ENCODE measurements at places on chromosomes 12 and 14. TPM values are rescaled to one million over a fixed set of nuclear protein-coding genes. Genes with fewer than 3 reads are reported as not detected.

GRCh38 chr14:97253756-97254155, 456.6 kb downstream of the VRK1 start:
- no peaks in the 10 kb centered on the region for H3K36me3 ChIP-seq
- H3K27me3 ChIP-seq: no peaks in the 10 kb centered on the region
- no peaks in the 10 kb centered on the region for H3K4me1 ChIP-seq

Gene PPP1R12A
- 37.8 TPM for total RNA-seq

- no peaks in the 10 kb centered on the region for H3K27me3 ChIP-seq
- DNase-seq: no peak
- H3K4me3 ChIP-seq: peak overlapping the region; percentile 29
Observed at GRCh38 chr14:90696720-90697119, 119.5 kb downstream of the TTC7B start.

DNA sequence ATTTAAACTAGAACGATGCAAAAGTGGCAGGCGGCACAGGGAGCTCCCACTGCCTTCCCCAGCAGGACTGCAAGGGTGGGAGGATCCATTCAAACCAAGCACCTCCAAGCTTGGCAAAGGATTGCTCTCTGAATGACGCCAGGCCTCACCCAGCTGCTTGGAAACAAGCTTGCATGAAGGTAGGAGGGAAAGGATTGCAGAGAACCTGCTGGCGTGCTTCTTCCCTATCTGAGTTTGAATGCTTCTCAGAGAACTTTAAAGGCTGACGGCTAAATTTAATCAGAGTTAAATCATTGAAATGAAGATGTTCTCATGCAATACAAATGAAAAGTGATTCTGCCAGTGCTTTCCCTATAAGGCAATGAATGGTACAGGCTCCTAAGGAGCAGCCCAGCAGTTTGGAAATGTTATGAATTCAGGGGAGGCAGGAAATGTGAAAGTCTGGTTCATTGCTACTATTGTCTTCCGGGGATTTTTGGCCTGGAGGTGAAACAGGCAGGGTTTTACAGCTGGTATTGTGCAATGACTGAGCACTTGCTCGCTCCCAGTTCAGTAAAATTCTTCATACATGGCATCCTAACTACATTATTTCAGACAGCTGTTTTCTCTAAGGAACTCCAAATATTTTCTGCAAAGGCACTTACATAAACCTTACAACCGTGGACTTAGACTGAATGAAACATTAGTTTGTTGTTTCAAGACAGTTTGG, 31.9 kb upstream of the DUSP6 start:
- H3K27me3 ChIP-seq: no peaks in the 10 kb centered on the region
- H3K4me1 ChIP-seq: peaks cover 9% of the 10 kb centered on the region
- H3K36me3 ChIP-seq: no peaks in the 10 kb centered on the region
- peak overlapping the region; percentile 30 for H3K27ac ChIP-seq

- no peak overlapping the region for H3K4me3 ChIP-seq
- H3K36me3 ChIP-seq: no peaks in the 10 kb centered on the region
- H3K4me1 ChIP-seq: no peaks in the 10 kb centered on the region
- no peaks in the 10 kb centered on the region for H3K27me3 ChIP-seq
- H3K27ac ChIP-seq: no peak overlapping the region
Observed at GRCh38 chr14:92969871-92970270, 46.9 kb downstream of the CHGA start.

Gene FAM186B
- 0.44 TPM for total RNA-seq

Gene LIN7A
- 1.2 TPM for total RNA-seq

- DNase-seq: peak; percentile 62
- H3K27ac ChIP-seq: peak overlapping the region; percentile 98
- no peaks in the 10 kb centered on the region for H3K36me3 ChIP-seq
- peaks cover 40% of the 10 kb centered on the region for H3K4me1 ChIP-seq
- peak overlapping the region; percentile 97 for H3K4me3 ChIP-seq
Observed at GRCh38 chr14:21268617-21269251, 508 bp downstream of the HNRNPC start.

GRCh38 chr12:22880331-22880730, 255.4 kb downstream of the ETNK1 start:
- no peaks in the 10 kb centered on the region for H3K36me3 ChIP-seq
- no peaks in the 10 kb centered on the region for H3K27me3 ChIP-seq
- no peak for DNase-seq
- H3K27ac ChIP-seq: no peak overlapping the region
- no peaks in the 10 kb centered on the region for H3K4me1 ChIP-seq
- no peak overlapping the region for H3K4me3 ChIP-seq

DNA sequence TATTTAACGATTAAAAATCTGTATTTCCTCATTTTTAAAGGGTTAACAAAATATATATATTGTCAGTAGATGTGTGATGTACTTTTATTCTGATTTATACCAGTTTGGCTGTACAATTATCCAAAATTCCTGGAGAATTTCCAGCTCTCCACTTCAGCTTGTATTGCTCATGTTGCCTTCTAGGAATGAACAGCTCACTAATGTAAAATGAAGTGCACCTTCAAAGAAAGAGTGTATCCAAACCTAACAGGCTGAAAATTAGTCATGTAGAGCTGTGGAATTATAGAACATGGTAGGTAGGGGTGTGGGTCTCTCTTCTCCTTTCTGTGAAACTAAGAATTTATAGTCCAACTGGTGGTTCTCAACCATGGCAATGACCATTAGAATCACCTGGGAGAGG, 362.0 kb downstream of the ETNK1 start:
- no peak overlapping the region for H3K4me3 ChIP-seq
- H3K36me3 ChIP-seq: no peaks in the 10 kb centered on the region
- no peaks in the 10 kb centered on the region for H3K4me1 ChIP-seq
- DNase-seq: no peak

Gene TMEM179
- not detected for total RNA-seq

Gene FGFR1OP2
- total RNA-seq: 31.3 TPM

DNA sequence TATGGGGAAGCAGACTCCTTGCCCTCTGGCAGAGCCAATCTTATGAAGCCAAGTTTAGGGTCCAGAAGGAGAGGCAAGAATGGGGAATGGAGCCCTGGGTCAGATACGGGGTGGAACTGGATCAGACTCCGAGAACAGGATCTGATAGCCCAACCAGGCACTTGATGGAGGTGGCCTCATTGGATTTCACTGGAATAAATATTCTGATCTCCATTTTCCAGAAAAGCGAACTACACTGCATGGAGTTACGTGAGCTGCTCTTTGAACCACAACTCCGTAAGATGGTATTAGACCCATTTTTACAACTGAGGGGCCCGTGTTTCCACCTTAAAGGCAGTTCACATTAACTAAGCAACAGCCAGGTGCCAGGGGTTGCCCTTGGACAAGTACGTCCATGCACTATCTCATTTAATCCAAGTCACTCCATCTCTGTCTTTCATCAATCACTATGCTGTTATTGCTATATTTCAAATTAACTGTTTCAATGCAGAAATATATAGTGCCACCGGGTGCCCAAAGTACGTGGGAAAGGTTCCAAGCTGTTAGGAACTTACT, 155.2 kb downstream of the BCL11B start:
- H3K27ac ChIP-seq: no peak overlapping the region
- no peak for DNase-seq
- peaks cover 5% of the 10 kb centered on the region for H3K27me3 ChIP-seq
- H3K4me3 ChIP-seq: no peak overlapping the region
- no peaks in the 10 kb centered on the region for H3K4me1 ChIP-seq

- peak; percentile 56 for DNase-seq
- no peak overlapping the region for H3K4me3 ChIP-seq
- peak overlapping the region; percentile 28 for H3K27ac ChIP-seq
- peaks cover 5% of the 10 kb centered on the region for H3K36me3 ChIP-seq
Observed at GRCh38 chr12:57340104-57340503, 89.1 kb upstream of the STAC3 start.

- H3K4me1 ChIP-seq: no peaks in the 10 kb centered on the region
- no peaks in the 10 kb centered on the region for H3K27me3 ChIP-seq
- no peaks in the 10 kb centered on the region for H3K36me3 ChIP-seq
- no peak overlapping the region for H3K4me3 ChIP-seq
- H3K27ac ChIP-seq: no peak overlapping the region
Observed at GRCh38 chr14:45868863-45869262, 615.9 kb upstream of the MIS18BP1 start.

DNA sequence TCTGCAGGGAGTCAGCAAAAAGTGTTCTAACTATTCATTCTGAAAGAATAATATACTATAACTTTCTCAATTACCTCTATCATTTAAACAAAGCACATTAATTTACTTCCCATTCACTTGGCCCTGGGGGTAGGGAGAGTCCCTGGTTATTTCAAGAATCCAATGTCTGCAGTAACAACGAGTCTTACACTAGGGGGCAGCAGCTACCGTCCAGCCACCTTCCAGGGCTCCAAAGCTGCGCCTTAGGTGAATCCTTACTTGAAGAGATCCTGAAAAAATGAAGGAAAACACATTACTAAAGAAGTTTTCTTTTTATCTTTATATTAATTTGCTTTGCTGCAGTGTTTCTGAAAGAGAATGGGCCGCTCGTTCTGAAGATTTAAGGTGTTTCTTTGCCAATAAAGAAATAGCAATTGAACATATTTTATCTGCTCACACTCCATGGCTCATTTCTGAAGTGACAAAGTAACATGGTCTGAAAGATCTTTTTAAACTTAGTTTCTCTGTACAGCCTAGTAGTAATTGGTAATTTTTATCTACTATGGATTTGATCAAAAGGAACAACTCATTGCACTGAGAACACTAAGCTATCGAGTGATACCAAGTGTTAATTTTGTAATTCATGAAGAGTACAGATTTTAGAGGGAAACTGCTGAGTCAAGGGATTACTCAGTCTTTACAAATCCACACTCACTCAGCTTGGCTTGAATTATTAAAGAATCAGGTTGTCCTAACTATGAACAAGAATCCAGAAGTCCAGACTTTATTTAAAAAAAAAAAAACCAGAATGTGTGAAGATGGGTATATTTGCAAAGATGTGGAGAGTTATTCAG, 27.6 kb downstream of the BHLHE41 start:
- H3K4me1 ChIP-seq: peaks cover 8% of the 10 kb centered on the region
- no peaks in the 10 kb centered on the region for H3K36me3 ChIP-seq
- DNase-seq: peak; percentile 82
- H3K4me3 ChIP-seq: no peak overlapping the region
- no peak overlapping the region for H3K27ac ChIP-seq
- no peaks in the 10 kb centered on the region for H3K27me3 ChIP-seq

DNA sequence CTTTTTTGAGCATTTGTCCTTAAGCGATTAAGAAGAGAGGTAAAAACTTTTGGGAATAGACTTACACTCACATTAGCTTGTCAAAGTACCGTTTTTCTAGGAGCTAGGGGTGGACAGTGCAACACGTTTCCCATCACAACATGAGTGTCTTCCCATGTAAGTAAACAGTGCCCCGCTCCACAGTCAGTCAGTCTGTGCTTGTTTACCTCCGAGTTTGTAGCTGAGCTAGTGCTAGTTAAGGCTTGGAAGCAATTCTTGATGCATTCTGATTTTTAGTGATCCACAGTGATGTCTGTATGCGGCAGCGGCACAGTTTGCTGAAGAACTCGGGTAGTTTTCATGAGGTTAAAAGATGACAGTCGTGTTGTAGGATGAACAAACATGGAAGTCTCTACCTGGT, 941 bp downstream of the ZDHHC17 start:
- peak overlapping the region; percentile 83 for H3K4me3 ChIP-seq
- H3K4me1 ChIP-seq: peaks cover 42% of the 10 kb centered on the region

DNA sequence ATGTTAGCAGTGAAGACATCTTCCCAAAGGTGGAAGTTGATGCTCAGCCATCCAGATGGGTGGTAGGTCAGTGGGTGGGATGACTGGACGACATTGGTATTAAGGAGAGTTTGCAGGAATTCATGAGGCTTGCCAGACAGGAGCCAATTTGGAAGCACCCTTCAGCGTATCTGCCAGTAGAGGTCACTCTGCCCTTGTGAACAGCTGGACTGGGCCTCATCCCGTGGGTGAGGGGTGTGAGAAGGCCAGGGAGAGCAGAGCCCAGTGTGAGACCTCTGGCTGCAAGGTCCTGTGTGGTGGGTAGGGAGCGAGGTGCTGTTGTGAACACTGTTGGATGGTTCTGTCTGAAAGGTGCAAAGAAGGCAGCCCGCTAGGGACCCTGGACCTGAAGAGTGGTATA, 37.7 kb downstream of the SLC5A8 start:
- no peak overlapping the region for H3K27ac ChIP-seq
- H3K4me3 ChIP-seq: no peak overlapping the region
- no peaks in the 10 kb centered on the region for H3K27me3 ChIP-seq

Gene RD3L
- not detected for total RNA-seq

- H3K36me3 ChIP-seq: no peaks in the 10 kb centered on the region
- H3K27ac ChIP-seq: no peak overlapping the region
- H3K27me3 ChIP-seq: peaks cover 1% of the 10 kb centered on the region
- H3K4me1 ChIP-seq: no peaks in the 10 kb centered on the region
Observed at GRCh38 chr12:13442457-13442856, 245.9 kb downstream of the EMP1 start.

Gene FRMD6
- total RNA-seq: 9.8 TPM

Gene NFYB
- 32.2 TPM for total RNA-seq

Gene KRT6C
- 0.21 TPM for total RNA-seq

Gene SOX5
- 0.47 TPM for total RNA-seq

- H3K27me3 ChIP-seq: no peaks in the 10 kb centered on the region
- H3K36me3 ChIP-seq: no peaks in the 10 kb centered on the region
- DNase-seq: no peak
- H3K4me1 ChIP-seq: no peaks in the 10 kb centered on the region
- H3K27ac ChIP-seq: no peak within 1 kb of the TSS
- no peak within 1 kb of the TSS for H3K4me3 ChIP-seq
Observed at GRCh38 chr14:57493467-57494181, at the start of gene CCDC198. CCDC198 (minus strand) TSS chr14:57493857; CDS start chr14:57493715, 142 bp downstream.

GRCh38 chr12:31207799-31208465, 118.0 kb downstream of the SINHCAF start:
- DNase-seq: no peak
- H3K4me1 ChIP-seq: no peaks in the 10 kb centered on the region
- H3K27ac ChIP-seq: no peak overlapping the region
